ENCODE measurements at places on chromosomes 3 and 15.

DNA sequence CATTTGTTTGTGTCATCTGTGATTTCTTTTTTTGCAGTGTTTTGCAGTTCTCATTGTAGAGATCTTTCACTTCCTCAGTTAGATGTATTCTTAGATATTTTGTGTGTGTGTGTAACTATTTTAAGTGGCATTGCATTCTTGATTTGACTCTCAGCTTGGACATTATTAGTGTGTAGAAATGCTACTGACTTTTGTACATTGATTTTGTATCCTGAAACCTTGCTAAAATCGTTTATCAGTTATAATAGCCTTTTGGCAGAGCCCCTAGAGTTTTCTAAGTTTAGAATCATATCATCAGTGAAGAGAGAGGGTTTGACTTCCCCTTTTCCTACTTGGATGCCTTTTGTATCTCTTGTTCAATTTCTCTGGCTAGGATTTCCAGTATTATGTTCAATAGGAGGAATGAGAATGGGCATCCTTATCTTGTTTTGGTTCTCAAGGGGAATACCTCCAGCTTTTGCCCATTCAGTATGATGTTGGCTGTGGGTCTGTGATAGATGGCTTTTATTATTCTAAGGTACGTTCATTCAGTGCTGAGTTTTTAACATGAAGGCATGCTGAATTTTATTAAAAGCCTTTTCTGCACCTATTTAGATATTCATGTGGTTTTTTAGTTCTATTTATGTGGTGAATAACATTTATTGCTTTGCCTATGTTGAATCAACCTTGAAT is 211.7 kb downstream of the MBNL1 start:
- no peak for DNase-seq

DNA sequence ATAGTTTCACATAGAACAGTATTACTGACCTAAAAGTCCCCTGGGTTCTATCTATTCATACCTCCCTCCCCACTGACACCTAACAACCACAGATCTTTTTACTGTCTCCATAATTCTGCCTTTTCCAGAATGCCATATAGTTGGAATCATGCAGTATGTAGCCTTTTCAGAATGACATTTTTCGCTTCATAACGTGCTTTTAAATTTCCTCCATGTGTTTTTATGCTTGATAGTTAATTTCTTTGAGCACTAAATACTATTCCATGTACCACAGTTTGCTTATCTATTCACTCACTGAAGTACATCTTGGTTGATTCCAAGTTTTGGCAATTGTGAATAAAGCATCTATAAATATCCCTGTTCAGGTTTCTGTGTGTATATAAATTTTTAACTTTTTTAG is 77.7 kb upstream of the GPR149 start:
- DNase-seq: no peak

GRCh38 chr15:88077296-88078020 is 179.1 kb downstream of the NTRK3 start:
- no peak for DNase-seq

DNA sequence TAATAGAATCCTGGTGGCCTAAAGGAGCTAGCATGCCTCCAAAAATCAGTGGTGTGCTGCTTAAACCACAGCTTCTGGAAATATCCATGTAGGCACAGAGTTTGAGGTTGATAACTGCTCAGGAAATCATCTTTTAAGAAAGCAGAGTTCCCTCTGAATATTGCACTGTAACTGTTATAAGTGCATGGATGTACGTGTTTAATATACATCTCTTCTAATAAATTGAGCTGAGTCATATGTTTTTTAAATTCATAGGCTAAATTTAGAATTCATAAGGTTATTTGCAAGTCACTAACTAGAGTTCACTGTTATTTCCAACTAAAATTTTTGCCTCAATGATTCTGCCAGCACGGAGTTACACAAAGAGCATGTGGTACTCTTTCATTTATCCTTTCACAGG is 68.9 kb downstream of the MYH15 start:
- DNase-seq: no peak

GRCh38 chr3:64766440-64766839 is 78.6 kb upstream of the ADAMTS9 start:
- no peak for DNase-seq

- DNase-seq: peak; percentile 47
Observed at GRCh38 chr3:52838561-52839267, 3.9 kb upstream of the MUSTN1 start.

DNA sequence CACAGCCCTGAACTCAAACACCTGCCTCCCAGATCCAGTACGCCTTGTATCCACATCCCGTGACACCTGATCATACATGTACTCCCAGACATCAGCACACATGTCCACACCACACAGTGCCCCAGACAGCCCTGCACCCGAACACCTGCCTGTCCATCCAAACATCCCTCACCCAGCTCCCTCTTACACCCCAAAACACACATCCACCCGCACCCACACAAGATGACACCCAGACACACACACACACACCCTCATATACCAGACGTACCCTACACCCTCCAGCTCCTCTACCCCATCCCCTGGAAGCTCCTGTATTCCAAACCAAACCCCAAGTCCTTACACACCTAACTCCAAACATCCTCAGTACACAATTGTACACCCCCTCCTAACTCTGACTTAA is 735 bp downstream of the CAMK1 start:
- DNase-seq: no peak

DNA sequence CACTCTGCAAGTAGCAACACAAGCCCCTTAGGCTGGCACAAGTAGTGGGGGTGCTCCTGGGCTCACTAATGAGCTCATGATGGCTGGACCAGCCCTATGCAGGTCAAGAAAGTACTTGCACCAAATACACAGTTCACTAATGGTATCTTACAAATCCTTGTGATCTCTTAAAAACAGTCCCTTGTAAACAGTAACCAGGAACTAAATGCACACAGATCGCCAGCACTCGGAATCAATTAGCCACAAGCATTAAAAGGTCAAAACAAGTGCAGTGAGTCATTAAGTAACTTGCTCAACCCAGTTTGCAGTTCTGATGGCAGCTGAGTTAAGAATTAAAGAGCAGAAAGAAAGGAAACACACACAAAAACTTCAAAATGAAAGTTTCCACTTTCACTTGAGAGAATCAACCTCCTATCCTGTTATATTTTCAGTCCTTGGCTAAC is 43.2 kb downstream of the ARHGEF3 start:
- DNase-seq: no peak

DNA sequence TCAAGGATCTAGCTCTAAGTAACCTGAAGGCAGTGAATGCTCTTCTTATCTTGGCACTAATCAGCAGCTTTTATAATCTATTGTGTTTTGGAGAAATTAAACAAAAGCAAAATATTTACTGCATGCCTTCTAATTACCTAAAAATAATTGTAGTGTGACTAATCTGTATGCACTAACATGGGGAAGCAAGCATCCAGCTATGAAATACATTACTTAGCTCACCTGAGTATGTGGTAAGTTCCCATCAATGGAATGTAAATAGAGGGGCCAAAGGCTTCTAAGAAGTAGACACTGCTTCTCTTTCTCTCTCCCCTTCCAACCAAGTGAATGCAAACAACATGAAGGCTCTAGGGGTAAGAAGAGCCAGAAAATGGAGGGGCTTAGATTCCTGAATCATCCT is 165.6 kb downstream of the STAG1 start:
- DNase-seq: no peak

DNA sequence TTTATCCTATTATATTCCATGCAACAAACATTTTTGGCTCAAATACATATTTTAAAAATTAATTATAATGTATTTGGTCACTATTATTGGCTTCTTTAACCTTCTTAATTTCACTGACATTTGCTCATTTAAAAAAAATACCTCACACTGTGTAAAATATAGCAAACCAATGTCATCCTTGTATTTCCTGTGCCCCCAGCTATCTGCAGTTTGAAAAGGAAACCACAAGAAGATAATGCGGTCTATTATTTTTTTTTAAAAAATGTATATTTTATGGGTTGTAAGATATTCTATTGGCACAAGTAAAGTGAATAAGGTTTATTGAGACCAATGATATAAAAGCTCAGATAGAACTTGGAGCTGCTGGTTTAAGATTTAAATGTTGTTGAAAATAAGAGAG is 904.2 kb downstream of the SI start:
- DNase-seq: peak; percentile 28

DNA sequence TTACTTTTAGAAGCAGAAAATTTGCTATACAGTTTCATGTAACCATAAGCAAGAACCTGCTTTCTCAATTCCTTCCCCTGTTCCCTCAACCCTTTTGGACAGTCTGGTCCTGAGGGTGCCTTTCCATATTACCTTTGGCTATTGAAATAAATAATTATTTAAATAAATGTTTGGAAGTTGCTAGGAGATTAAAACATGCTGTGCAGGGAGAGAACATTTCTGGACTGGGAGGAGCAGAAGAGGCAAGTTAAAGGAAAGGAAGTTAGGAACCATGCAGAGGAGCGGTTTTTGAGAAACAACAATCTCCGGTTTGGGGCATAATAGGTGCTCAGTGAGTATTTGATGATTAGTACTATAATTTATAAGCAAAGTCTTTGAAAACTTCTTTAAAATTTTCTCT is 41.8 kb downstream of the ZNF609 start:
- no peak for DNase-seq

DNA sequence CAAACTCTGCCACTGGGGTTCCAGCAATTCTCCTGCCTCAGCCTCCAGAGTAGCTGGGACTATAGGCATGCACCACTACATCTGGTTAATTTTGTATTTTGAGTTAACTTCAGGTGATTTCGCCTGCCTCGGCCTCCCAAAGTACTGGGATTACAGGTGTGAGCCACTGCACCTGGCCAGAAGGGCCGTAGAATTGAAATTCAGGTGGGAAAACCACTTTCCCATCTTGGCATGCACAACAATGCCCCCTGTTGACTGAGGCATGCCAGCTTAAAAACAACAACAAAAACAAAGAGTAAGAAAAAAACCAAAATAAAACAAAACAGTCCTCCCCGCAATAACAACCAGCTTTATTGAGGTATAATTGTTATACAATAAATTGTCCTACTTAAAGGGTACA is 32.6 kb upstream of the RAB11A start:
- no peak for DNase-seq

DNA sequence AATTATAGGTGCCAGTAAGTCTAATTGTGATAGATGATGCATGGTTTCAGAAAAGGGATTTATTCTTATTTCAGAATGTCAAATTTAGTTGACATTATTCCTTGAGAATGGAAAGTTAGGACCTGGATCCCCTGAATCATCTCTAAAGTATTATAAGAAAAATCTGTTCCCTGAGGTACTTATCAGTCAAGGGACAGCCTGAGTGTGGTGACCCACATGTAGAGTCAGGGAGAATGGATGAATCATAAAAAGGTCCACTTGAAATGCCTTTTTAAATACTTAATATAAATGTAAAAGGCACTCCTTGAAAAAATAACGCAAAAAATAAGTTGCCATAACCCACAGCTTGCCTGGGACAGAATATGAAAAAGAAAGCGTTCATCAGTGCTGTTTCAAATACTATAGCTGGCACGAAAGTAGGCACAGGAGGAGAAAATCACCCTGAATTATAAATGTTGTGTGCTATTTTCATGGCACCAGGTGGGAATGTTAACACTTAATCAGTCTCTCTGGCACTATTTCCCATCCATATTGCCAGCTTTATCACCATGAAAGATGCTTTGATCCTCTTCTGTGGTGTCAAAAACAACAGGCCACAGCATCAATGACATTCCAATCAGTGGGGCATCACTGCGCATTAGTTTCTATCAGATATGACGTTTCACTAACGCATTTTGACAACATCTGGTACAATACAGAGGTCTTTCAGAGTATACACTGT is 208.5 kb downstream of the EPHA3 start:
- no peak for DNase-seq

- no peak for DNase-seq
Observed at GRCh38 chr3:192889679-192890078, 28.0 kb downstream of the MB21D2 start.

- no peak for DNase-seq
Observed at GRCh38 chr15:91108421-91108820, 8.4 kb downstream of the SV2B start.

- DNase-seq: peak; percentile 32
Observed at GRCh38 chr3:177320765-177321247, 123.5 kb upstream of the TBL1XR1 start.

GRCh38 chr3:136281966-136282520 is 31.9 kb downstream of the PCCB start:
- no peak for DNase-seq

DNA sequence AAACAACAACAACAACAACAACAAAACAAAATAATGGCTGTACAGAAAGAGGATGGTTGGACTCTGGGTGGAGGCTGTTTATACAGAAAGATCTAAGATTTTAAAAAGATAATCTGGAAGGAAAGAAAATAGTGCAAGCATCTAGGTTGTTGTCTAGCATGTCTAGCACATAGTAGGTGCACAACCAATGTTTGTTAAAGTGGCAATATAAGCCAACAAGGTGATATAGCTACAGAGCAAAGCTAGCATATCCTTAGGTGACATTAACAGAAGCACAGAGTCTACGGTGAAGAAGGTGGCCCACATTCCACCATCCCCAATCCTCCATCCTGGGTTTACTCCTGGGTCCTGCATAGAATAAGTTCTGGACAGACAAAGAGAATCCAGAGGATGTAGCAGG is 4.7 kb downstream of the TMEM40 start:
- no peak for DNase-seq

DNA sequence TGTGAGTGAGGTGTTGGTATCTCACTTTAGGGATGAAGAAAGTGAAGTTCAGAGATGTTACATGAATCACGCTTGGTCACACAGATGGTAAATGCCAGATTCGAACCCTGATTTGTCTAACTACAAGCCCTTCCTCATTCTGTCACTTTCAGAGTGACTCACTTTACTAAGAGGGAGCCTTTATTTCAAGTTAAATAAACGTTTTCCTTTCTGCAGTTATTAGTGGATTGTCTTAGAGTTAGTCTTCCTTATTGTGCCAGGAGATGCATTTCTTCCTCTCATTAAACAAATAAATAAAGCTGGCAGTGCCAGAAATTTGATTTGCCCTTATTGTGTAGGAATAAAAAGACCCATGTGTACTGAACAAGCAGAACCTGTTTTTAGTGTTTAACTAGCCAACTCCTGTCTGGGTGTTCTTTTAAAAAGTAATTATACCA is 162.5 kb downstream of the AKAP13 start:
- DNase-seq: no peak

- DNase-seq: no peak
Observed at GRCh38 chr15:87973501-87974215, 282.9 kb downstream of the NTRK3 start.

GRCh38 chr15:101091080-101092017 is 160.5 kb downstream of the CHSY1 start:
- no peak for DNase-seq

- no peak for DNase-seq
Observed at GRCh38 chr15:33988384-33988783, 20.1 kb downstream of the CHRM5 start.

DNA sequence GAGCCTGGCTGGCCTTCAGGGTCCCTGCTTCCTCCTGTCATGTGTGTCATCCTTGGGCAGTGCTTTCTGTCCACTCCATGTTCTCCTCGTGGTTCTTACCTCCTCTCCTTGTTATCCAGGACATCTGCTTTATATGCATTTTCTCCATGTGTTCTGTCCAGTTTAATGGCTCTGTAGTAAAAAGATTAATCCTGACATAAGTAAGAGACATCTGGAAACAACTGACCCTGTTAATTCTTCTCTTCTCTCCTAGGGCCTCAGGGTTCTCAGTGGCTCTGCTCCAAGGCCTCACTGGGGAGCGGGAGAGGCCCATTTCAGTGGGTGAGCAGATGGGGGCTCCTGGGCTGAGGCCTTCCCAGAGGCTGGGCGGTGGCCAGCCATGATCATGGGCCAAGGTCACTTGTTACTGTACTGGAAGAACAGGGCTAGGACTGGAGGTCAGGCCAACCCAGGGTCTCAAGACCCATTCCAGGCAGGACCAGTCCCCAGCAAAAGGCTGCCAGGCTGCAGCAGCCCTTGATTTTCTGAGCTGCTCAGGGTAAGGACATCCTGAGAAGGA is 20.2 kb upstream of the CDCP1 start:
- no peak for DNase-seq
